Activated naive CD4-positive, alpha-beta T cell treated with anti-CD3 and anti-CD28 coated beads, Interleukin-2, amount 50 U/mL, for 16 hours (primary cell): ENCODE measurements at places on chromosomes 4 and X.

DNA sequence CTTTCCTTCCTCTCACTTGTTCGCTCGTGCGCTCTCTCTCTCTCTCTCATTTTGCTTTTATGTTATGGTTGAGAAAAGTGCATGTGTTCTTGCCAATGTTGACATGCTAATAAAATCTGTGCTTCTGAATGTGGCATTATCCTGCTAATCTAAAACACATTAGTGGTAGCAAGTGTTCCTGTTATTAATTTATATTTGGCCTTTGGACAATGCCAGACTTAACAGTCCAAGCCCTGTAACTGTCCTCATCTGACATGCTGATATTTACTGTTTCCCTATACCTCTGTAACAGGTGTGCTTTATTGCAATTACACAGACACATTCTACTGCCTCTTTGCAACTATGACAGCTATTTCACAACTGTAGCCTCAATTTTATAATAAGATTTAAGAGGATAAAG, 2.7 kb downstream of the PPARGC1A start:
- DNase-seq, result no peak

DNA sequence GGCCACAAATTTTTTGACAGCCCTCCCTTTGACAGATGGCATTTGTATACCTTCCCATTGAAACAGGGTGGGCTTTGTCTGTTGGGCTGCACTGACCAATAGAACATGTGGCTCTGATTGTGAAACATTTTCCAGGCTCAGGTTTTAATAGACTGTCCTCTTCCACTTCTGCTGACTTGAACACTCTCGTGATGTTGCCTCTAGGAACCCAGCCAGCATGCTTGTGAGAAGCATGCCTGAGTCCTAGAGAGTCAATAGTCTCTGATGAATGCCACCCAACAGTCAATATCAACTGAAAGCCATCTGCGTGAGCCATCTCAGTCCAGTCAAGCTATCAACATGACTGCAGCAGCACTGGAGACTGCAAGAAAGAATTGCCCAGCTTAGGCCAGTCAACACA, 290.0 kb downstream of the SLC7A11 start:
- no peak for DNase-seq

DNA sequence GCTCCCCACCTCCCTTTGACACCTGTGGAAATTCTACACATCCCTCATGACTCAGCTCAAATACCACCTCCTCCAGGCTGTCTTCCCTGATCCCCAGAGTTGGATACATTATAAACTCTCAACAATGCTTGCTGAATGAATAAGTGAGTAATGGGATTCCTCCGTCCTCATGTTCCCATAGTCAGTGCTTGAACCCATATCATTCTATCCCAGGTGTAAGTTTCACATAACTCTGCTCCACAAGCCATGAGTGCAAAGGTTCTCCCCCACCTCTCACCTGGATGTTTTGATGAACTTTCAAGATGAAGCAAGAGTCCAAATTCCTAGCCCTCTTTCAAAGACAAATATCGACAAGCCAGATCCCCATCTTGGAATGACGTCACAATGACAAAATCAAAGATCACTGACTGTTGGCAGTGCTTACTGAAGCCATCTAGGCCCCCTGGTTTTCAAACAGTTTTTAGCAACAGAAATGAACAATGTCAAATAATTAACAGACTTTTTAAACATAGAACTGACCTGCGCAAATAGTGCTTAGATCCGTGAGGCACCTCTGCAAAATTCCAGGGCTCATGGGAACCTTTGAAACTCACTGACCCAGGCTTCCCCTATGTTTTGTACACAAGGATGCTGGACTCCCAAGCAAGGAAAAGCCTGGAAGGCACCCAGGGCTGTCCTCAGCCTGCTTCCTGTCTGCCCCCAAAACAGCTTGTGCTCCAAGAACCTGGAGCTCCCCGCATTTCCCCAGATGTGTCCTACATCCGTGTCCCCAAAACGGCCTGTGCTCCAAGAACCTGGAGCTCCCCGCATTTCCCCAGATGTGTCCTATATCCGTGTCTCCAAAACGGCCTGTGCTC, 4.0 kb downstream of the SLC2A9 start:
- no peak for DNase-seq

DNA sequence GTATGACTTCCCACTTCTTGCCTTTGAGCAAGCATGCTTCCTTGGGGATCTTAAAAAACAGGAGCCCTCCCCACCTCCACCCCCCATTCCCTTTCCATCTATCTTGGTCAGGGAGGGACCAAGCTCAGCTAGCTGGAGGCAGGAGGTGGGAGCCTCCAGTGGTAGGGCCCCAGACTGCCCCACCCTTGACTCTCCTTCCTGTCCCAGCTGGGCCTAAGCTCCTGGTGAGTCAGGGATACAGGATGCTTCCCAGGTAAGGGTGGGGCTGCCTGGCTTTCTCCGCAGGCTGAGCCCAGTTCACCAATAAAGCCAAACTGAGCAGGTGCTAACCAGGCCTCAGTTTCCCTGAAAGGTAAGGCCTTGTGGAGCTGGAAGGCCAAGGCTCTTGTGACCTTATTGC, 15.2 kb downstream of the EFNB1 start:
- no peak for DNase-seq

DNA sequence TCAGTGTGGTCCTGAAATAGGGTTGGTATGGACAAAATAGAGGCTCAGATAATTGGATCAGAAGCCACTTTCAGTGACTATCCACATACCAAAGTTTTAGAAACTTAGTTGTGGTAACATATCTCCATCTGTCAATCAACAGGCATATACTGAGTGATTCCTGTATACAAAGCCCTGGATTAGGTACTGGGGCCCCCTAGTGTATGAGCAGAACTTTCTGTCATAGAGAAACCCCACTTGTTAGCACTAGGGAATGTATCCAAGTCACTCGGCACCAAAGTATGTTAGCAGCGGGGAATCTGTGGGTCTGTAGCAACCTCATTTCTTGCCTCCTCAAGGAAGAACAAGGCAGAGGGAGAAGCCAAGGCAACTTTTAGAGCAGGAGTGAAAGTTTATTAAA, 50.7 kb downstream of the MAP7D3 start:
- DNase-seq, result no peak

- DNase-seq, result no peak
Observed at GRCh38 chr4:10118048-10119004, 1.7 kb upstream of the WDR1 start.

GRCh38 chr4:153252122-153252521, 47.9 kb downstream of the TRIM2 start:
- DNase-seq, result no peak

GRCh38 chr4:40750461-40751258, 905 bp downstream of the NSUN7 start:
- DNase-seq, result no peak

GRCh38 chr4:175762582-175762981, 49.5 kb downstream of the GPM6A start:
- no peak for DNase-seq

DNA sequence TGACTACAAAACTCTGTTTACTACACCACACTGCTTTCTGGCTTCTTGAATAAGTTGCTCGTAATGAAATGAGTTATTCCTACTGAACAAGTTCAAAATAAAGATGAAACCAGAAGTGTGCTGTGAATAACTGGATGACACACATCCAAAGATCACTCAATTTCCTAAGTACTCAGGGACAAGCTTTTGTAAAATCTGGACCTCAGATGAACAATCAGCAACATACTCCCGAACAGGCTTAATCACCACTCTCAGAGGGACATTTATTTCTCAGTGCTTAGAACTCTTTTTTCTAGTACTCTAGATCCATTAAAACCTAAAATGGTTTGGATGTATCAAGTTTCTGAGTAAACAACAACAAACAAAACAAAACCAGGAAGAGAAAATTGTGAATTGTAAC, 61.5 kb upstream of the EXOC1L start:
- no peak for DNase-seq

GRCh38 chr4:79022529-79022928, 83.3 kb upstream of the PAQR3 start:
- DNase-seq, result no peak

DNA sequence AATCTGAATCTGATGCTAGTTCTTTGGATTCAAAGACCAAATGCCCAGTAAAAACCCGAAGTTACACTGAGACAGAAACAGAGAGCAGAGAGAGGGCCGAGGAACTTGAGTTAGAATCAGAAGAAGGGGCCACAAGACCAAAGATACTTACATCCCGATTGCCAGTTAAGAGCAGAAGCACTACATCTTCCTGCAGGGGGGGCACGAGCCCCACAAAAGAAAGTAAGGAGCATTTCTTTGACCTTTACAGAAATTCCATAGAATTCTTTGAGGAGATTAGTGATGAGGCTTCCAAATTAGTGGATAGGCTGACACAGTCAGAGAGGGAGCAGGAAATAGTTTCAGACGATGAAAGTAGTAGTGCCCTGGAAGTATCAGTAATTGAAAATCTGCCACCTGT, 309.3 kb downstream of the ANK2 start:
- no peak for DNase-seq

DNA sequence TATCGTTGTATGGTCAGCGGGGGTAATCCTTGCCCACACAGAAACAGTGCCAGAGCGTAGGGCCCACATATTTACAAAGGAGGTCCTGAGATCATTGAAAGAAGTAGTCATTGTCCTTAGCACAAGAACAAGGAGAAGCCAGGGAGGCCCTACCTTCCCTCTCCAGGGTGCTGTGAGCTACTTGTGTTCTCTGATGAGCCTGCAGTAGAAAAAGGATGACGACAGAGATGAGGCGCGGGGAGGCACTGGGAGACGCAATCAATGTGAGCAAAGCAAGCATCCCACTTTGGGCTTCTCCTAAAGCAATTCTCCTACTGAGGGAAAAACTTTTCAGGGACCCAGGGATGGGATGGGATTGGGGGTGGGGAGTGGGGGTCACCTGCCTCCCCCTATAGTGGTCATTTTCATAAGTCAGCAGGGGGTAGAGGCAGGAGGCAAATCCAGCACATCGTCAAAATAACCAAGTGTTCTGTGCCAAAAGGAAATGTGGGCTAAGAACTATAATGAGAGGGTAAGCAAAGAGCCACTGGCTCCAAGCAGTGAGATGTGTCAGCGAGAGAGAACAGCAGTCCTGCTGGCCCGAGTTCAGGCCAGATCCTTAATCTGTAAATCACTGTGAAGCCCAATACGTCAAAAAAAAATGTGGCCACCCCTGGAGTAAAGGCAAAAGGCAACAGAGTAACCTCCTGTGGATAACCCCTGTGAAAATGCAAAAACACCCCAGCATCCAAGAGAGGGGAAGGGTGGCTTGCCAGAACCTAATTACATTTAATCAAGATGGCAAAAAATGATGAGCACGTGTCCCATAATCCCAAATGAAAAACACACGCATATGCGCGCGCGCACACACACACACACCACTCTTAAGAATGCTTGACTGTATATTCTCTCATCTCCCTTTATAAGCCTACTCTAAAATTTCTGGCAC, 136.6 kb upstream of the HHIP start:
- no peak for DNase-seq

DNA sequence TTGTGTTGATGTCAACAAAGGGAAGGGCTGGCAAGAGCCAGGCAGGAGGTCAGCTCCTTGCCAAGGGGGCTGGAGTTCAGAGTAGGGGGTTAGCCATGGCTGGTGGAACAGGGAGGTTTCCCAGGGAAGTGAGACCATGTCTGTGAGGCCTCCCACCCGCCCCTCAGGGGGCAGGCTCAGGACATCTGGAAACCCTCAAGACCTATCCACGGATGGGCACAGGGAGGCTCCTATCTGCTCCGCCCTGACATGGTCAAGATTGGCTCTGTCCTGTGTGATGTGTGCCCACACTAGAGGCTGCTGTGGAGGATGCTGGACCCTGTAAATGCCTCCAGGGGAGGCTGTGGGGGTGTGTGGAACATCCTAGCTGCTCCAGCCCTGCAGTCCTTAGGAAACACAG, 8.0 kb upstream of the TMEM185A start:
- no peak for DNase-seq

- DNase-seq, result no peak
Observed at GRCh38 chr4:126960760-126961159, 672.0 kb upstream of the INTU start.

- DNase-seq, result no peak
Observed at GRCh38 chrX:153434801-153435200, 11.1 kb downstream of the TREX2 start.

DNA sequence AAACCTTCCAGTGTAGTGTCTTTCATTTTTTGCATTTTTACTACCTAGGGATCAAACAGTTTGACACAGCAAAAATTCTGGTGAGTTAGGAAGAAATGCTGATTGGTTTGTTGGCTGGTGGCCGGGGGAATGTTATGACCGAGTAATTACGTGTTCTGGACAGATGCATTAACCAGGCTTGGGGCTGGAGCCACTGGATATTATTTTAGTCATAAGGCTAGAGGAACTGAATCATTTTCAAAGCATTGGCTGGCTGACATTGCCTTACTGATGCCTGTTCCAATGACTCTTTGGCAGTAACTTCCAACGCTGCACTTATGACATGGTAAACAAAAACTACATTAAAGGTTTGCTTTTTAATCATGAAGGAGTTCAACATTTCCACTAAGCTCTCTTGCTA, 84.6 kb downstream of the FBXO8 start:
- no peak for DNase-seq
